ENCODE measurements at places on chromosomes 12 and 14. TPM values are rescaled to one million over a fixed set of nuclear protein-coding genes. Genes with fewer than 3 reads are reported as not detected.

DNA sequence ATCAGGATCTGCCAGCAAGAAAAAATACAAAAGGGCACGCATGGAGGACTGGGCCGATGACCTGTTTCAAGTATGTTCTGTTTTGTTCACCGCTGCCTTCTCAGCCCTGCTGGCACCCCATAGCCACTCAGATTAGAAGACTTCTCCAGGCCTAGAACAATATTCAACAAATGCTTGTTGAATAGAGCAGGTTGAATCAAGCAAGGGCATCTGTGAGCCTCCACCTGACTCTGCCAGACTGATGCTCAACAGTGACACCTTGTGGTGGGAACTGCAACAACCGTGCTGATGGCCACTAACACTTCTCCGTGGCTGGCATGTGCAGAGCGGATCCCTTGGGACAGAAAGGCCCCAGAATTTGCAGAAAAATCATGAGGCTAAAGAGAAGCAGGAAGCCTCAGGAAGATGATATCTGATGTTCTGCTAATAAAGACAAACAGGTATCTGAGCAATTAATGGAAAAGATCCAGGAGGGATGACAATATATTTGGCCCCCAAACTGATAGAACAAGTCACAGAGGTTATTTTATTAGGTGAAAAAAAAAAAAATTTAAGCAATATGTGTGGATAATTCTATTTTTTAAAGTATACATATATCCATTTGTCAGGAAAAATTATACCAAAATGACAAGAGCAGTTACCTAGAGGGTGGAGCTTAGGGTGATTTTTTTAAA is 114.3 kb downstream of the KSR2 start:
- peak; percentile 33 for DNase-seq

- DNase-seq, result peak; percentile 45
Observed at GRCh38 chr12:55974308-55974730, 441 bp downstream of the RAB5B start.

- DNase-seq, result no peak
Observed at GRCh38 chr14:65438266-65438933, 25.9 kb downstream of the FUT8 start.

TAS2R9 gene
- not detected for total RNA-seq

PDZRN4 gene
- total RNA-seq, result not detected

Data from fibroblast of lung (primary cell).